ENCODE measurements at places on chromosomes 4 and X.

DNA sequence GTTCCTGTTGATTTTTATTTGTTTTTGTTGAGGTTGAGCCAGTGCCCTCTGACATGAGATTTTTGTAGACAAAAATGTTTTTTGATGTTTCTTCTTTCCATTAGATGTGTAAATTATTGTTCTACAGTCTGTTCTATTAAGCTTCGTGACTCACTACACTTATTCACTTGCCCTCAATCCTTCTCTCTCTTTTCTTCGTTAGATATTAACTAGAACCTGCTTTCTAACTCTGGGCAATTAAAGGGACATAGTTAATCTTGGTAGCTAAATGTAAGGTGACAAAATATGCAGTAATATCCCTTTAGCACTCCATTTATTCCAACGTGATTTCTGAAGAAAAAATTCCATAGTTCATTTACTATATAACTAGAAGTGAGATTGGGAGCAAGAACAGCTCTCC lies 333.9 kb downstream of the PDHA2 start:
- DNase-seq = no peak

DNA sequence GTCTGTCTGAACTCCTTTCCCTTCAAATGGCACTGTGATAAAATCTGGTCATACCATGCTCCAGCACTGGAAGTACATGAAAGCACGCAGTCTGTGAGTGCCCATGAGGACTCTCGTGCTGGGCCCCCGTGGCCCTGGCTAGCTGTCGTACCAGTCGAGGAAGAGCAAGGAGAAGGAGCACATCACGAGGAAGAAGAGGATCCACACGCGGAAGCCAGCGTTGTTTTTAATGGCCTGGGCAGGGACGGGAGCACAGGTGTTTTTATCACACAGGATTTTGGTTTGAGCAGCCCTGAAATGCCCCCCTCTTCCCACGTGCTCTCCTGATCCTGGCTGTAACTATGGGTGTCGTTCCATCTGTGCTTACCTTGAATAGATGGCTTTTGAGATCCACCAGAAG lies 33.0 kb downstream of the NSG1 start:
- no peak for DNase-seq

- no peak for DNase-seq
These were observed 20.2 kb downstream of the PDK3 start for GRCh38 chrX:24485323-24485722.

DNA sequence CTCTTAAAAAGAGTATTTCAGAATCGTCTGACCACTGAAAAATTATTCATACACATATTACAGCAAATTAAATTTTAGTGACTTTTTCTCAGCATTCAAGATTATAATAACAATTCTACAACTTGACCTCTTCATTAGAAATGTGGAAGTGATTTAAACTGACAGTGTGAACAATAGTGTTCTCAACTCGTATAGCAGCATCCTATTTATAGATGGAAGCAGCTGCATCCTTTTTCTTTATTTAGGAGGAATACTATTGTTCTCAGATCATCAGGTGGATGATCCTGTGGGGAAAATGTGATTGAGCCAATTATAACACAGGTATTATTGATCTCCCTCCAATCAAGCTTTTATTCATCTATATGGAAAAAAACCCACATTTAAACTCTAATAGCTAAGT lies 56.7 kb downstream of the RAPGEF2 start:
- no peak for DNase-seq

- no peak for DNase-seq
These were observed 290.4 kb downstream of the NR3C2 start for GRCh38 chr4:148151806-148152205.

DNA sequence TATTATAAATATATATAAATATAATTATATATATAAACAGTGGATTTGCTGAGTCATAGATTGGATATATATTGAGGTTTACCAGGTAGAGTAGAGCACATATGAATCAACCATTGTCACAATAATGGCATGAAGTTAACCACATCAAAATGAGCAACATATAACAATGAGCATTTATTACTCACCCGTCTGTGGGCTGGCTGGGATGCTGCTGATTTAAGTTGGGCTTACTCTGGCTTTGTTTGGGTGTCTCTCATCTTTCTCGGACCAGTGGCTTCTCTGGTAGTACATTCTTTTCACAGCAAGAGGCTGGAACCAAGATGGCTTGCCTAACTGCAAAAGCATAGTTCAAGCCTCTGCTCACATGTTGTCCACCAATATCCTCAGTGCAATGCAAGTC lies 111.7 kb upstream of the TAPT1 start:
- no peak for DNase-seq

GRCh38 chr4:152959080-152959479 lies 23.0 kb downstream of the FHDC1 start:
- no peak for DNase-seq

GRCh38 chrX:1244164-1245076 lies 24.2 kb upstream of the CSF2RA start:
- DNase-seq = no peak

All from NCI-H2171 (cell line).